T-helper 1 cell treated with Interleukin-12 subunit alpha and Interleukin-12 subunit beta and Interleukin-4 antibody, amounts not matched to agents 30 ng/mL and 1 ng/mL, for 36 hours (primary cell): ENCODE measurements at places on chromosomes 2 and 18. TPM values are rescaled to one million over a fixed set of nuclear protein-coding genes. Genes with fewer than 3 reads are reported as not detected.

The SCLY gene
- total RNA-seq: 55.5 and 56.9 TPM in 2 replicates

The MOCOS gene
- 0.17 TPM in 2 replicates for total RNA-seq

The MERTK gene
- 0.29 TPM in 2 replicates for total RNA-seq

The KCNIP3 gene
- not detected in 2 replicates for total RNA-seq

The DPP4 gene
- total RNA-seq: 272 and 273 TPM in 2 replicates

The IL1RL1 gene
- total RNA-seq: 16.0 and 16.2 TPM in 2 replicates

The ANKRD36C gene
- total RNA-seq: 75.3 and 78.8 TPM in 2 replicates
